ENCODE measurements at places on chromosomes 1 and 21.

- DNase-seq: no peak
These were observed 716.9 kb downstream of the ADGRL2 start for GRCh38 chr1:82517586-82517985.

DNA sequence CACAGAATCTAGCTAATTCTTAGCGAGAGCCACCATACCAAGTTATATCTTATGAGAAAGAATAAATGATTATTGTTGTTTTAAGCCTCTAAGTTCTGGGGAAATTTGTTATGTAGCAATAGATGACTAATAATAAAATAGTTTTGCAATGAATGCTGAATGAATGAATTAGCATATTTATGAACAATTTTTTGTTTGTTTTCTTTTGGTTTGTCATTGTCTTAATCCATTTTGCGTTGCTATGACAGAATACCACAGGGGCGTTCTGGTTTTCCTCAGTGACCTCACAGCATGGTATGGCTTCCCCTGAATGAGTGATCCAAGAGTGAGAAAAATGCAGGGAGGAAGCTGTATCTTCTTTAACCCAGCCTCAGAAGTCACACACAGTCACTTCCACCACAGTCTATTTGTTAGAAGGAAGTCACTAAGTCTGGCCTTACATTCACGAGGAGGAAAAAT lies 53.8 kb upstream of the HPDL start:
- no peak for DNase-seq

DNA sequence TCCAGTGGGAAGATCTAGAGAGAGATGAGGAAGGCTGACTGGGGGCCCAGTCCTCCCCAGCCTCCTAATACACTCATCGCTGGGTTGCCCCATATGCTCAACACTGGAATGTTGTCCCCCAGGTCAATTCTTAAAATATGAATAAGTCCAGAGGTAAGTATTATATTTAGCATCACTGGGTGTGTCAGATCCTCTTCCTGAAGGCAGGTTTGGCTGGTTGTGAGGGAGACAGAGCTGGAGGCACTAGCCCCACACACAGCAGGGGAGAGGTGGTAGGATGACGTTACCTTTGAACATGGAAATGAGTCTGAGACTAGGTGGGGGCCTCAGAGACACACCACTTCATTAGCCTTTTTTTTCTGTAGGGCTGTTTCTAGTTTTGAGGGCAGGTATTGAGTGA lies 42.6 kb downstream of the SLC44A3 start:
- no peak for DNase-seq

GRCh38 chr1:97108179-97108578 lies 386.6 kb downstream of the PTBP2 start:
- no peak for DNase-seq

DNA sequence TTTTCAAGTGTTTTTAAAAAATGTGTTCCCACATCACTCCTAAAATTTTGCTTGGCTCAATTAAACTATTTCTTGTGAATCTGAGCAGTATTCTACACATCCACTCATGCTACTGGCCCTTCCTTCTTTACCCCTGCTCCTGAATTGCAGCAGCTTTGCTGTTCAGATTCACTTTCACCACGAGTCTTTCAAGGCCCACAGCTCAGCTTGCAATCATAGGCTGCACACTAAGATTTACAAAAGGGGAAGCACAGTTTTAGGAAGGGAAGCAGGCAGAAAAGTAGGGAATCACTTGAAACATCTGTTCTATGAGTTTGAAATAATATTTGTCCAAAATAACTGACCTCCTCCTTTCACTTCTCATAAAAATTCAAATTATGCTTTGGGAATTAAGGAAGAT lies 70.9 kb upstream of the EDEM3 start:
- DNase-seq: no peak

DNA sequence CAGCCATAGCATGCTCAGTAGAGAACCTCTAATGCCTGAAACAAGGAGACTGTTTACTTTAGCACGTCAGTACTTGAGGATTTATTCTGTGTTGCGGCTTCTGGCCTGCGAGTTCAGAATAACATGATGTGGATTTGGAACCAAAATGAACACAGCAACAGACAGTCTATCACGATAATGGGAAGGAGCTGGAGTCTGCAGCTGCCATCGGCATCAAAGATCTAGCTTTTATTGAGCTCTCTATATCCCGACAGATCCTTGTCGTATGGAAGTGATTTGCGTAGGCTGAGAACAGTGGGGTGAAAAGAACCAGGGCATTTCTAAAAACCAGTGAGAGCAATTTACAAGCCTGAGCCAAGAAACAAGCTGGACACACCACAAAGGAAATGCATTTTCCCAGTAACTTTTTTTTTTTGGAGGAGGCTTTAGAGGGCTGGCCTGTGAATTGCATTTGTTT lies 294.2 kb downstream of the KIF26B start:
- DNase-seq: no peak

- no peak for DNase-seq
These were observed 273.2 kb downstream of the BACH1 start for GRCh38 chr21:29571949-29572348.

- DNase-seq: no peak
These were observed 8.1 kb upstream of the PMF1 start for GRCh38 chr1:156204686-156205085.

GRCh38 chr1:42557230-42557851 lies 94.3 kb downstream of the CCDC30 start:
- no peak for DNase-seq

- no peak for DNase-seq
These were observed 28.6 kb downstream of the COL6A1 start for GRCh38 chr21:46009951-46010705.

DNA sequence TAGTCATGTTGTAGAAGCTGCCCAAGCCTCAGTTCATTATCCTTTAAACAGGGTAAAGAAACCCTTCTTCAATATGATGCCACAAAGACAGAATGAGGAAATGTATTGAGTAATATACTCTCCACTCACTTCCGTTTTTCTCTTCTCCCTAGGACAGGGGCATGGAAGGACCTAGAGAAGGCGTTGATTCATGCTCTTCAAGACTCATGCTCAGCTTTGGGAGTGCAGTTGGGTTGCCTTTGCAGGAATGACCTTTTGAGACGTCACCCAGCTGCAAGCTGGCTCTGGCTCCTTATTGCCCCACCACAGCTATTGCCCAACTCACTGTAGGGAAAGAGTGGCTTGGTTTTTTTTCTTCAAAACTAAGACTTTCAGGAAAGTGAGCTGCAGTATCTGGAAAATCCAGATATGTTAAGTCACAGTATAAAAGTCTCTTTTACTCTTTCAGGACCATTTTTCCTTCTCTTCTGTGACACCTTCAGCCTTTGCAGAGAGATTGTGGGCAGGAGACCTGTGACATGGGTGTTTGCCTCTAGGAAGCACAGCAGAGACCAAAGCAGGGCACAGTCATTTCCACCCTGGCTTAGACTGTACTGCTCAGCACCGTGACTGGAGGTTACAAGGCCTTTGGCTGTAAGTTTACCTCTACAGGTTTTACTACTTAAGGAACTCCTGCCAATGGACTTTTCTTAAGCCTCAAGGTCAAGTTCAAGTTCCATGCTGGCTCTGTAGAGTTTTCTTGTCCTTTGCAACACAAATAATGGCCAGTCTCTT lies 39.5 kb downstream of the XCL2 start:
- no peak for DNase-seq

GRCh38 chr1:109546311-109547109 lies 1.9 kb upstream of the GNAI3 start:
- DNase-seq: peak; percentile 77

DNA sequence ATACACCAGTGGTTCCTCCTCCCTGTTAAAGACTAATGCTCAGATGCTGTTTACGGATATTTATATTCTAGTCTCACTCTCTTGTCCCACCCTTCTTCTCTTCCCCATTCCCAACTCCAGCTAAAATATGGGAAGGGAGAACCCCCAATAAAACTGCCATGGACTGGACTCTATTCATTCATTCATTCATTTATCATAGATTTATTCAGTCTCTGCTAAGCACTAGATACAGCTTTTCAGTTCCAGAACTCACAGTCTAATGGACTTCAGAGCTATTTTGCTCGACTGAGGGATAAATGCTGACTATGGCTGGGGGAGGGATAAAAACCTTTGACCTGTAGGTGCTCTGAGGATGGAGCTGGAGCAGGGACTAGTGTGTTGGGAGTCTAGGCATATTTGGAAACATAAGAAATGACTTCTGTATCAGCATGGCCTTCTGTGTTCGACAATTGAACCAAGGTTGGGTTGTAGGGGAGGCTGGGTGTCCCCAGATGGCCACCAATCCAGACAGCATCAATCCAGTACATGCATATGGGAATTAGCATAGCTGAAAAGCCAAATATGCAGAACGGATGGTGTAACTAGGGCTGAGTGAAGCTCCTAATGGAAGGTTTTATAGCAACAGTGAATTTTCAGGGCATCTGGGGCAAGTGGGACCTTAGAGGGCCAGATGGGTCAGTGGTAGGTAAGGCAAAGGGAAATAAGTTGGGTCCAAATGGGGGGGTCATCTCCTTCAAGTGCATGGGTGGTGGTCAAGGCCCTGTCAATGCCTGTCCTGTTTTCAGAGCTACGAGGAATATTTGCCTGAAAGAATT lies 4.1 kb downstream of the APOA2 start:
- no peak for DNase-seq

GRCh38 chr1:62437273-62437940 lies 558 bp downstream of the USP1 start:
- DNase-seq: no peak

GRCh38 chr1:30036229-30036547 lies 687.2 kb downstream of the MATN1 start:
- DNase-seq: no peak

- DNase-seq: no peak
These were observed 433.0 kb downstream of the PTPRU start for GRCh38 chr1:29669158-29669871.

- DNase-seq: no peak
These were observed 16.4 kb downstream of the PRXL2B start for GRCh38 chr1:2602866-2603520.

DNA sequence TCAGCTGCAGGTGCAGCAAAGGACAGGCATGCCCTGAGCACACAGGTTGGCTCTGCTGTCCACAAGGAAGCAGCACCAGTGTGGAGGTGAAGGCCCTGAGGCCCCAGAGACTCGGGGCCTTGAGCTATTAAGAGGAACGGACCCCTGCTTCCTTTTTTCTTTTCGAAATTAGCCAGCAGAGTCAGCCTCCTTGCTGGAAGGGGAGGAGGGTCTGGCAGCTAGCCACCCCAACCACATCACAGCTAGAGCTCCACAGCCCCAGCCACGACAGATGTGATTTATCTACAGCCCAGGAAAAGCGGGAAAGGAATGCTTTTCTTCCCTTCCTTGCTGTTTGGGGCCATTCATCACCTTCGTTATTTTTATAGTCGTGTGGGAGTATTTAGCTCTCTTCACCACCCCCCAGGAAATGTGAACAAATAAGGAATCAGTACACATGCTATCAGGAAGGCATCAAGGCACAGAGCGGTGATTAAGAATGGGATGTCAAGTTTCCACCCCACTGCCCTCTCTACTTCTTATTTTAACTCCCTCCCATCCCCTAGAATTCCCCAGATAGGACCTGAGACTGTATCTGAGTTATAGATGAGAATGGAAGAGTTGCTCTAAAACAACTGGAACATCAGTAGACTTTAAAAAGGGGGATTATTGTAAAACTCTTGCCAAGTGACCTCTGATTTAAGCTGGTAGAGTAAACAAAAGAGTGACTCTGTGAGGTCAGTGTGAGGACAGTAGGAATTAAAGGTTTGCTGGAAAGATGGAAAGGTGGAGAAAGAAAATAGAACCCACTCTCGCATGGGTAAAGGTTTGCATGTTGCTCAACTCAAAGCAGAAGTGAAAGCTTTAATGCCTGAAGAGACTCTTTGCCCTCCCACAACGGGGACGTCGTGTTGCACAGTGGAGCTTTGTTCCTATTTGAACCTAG lies 224.7 kb upstream of the GJB5 start:
- no peak for DNase-seq

- DNase-seq: no peak
These were observed 9.7 kb upstream of the LRRC53 start for GRCh38 chr1:74522148-74522547.

GRCh38 chr1:245261786-245262185 lies 107.0 kb downstream of the KIF26B start:
- no peak for DNase-seq

- no peak for DNase-seq
These were observed 6.0 kb downstream of the FCRLB start for GRCh38 chr1:161727256-161727924.

DNA sequence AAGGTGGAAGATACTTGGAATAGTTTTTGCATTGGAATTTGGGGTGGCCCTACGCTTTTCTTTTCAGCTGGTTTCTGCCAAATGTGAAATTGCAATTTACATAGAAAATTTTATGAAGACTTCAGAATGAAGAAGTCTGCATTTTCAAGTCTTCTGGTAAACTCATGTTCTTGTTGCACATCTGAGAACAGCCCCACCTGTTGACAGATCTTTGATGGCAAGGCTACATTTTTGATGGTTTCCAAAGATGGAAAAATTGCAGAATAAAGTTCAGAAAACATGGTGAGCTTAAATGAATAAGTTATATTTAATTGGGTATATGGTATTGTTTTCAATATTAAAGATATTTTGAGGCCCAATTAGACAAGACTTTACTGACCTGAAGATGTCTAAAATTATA lies 25.4 kb downstream of the OLFM3 start:
- DNase-seq: no peak

GRCh38 chr1:98556521-98557158 lies 104.9 kb upstream of the SNX7 start:
- no peak for DNase-seq

- peak; percentile 24 for DNase-seq
These were observed 95.8 kb downstream of the VWA5B1 start for GRCh38 chr1:20386323-20387081.

DNA sequence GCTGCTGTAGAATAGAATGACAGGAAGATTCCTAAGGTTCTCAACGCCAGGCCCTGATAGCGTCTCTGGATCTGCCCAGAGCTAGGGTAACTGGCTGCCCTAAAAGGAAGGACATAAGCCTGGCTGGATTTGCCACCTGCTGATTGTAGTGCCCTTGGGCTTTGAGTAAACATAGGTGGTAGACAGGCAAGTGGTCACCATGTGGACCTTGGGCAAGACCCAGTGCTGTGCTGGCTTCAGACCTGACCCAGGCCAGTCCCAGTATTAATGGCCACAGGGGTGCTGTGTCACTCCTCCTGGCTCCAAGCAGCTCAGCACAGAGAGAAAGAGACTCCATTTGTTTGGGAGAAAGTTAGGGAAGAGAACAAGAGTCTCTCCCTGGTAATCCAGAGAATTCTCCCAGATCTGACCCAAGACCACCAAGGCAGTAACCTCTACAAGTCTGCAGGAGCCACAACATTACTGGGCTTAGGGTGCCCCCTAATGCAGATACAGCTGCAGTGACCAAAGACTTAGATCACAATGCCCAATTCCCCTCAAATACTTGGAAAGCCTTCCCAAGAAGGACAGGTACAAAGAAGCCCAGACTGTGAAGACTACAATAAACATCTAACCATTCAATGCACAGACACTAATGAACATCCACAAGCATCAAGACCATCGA lies 44.5 kb downstream of the PHTF1 start:
- no peak for DNase-seq

GRCh38 chr1:177809819-177810218 lies 160.0 kb downstream of the SEC16B start:
- DNase-seq: no peak

DNA sequence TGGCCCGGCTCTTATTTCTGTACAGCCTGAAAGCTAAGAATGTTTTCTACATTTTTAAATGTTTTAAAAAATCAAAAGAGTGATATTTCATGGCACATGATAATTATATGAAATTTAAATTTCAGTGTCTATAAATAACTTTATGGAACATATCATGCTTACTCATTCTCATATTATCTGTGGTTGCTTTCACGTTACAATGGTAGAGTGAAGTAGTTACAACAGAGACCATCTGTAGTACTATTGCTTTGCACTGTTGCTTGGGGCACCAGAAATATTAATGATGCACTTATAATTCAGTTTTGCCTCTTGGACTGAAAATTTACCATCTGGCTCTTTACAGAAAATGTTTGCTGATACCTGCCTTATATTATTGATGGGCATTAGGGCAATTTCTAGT lies 481.6 kb downstream of the PLPP3 start:
- no peak for DNase-seq

Measured in RWPE2 (cell line).